Fibroblast of skin of right biceps (primary cell): ENCODE measurements at places on chromosomes 13 and 19.

DNA sequence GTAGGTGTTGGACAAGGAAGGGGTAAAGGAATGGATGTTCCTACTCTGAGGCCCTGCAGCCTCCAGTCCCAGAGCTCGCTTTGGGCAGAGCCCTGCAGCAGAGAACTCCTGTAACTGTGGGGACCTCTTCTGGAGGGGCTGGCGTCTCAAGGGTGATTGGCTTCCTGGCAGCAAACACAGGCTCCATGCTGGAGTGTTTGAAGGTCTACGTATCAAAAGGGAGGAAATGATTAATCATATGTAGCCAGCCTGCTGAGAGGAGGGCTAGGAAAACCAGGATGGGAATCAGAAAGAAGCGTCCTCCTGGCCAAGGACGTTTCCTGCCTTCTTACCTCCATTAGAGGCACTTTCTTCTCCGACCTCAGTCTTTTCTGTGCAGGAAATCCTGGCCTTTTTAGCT is 208.5 kb downstream of the TSHZ3 start:
- DNase-seq, result peak; percentile 92

DNA sequence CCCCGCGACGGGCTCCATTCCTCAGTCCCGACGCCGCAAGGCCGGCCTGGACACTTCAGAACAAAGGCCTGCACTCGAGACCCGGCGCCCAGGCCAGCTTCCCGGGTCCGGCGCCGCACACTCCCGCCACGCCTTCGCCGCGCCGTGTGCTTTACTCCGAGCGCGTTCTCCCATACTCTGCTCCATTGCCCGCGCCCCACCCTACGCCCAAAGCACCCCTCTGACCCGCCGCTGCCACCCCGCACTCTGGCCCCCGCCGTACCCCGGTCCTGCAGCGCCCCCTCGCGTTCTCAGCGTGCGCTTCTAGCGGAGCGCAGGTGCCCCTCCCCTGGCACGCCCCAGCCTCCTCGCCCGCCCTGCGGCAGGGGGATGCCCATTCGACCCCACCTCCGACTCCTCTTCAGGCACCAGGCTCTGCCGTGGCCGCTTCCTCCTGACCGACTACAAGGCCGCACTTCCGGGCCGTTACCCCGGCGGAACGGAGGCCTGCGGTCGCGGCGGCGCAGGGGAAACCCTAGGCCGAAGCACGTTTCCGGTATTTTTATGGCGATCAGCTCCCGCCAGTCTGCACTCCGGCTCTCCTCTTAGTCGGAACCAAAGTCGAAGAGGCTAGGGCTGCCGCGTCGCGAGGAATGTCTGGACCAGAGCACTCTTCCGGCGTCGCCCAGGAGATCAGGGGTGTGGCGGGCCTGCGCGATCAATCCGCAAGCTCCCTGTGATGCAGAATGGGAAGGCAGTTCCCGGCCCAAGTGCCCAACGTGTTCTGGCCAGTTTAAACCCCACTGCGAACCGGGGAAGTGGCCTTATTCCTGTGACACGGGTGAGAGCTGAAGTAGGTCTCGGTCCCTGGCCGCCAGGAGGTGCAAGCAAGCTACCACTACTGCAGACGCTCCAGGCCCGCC is at the start of gene ZBTB45:
Gene ZBTB45, minus strand, starts transcription at position 456 of the 902 bp plus-strand sequence. CDS start 2,137 bp downstream, outside the sequence.
- peak; percentile 98 for DNase-seq

DNA sequence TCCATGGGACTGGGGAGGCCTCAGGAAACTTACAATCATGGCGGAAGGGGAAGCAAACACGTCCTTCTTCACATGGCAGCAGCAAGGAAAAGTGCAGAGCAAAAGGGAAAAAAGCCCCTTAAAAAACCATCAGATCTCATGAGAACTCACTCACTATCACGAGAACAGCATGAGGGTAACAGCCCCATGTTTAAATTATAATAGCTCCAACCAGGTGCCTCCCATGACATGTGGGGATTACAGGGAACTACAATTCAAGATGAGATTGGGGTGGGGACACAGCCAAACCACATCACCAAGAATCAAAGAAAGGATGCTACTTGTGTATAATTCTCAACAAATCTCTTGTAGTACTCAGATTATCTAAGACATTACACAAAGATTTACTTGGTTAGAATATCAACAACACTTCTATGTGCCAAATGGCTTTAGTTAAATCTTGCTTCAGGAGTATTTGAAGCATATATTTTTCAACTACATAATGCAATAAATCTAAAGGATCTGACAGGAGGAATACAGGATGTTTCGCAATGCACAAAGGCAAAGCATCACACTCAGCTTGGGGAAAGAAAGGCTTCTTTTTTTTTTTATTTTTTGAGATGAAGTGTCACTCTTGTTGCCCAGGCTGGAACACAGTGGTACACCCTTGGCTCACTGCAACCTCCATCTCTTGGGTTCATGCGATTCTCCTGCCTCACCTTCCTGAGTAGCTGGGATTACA is 180.0 kb downstream of the LHFPL6 start:
- DNase-seq, result peak; percentile 17

DNA sequence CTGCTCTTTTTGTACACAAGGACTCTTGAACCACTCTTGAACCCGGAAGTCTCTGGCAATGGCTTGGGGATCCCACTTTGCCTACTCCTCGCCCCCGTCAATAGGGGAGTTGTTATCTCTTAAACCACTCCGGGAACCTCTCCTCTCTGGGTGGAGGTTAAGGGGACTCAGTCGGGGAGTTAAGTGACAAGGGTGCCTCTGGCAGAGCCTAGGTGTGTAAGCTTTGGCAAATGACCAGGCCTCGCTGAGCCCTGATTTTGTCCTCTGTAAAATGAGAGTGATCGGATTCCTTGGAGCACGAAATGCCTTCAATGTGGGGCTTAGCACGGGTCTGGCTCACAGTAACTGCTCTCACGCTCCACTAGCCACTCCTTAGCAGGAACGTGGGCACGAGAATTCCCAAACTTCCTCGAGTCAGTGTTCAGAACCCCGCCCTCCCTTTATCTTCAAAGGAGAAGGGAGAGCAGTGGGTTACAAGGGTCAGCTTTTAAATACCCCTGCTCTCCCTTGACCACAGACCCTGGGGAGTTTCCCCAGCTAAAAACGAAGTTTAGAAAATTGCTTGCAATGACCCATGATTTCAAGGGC is 193.3 kb downstream of the KATNAL1 start:
- no peak for DNase-seq

DNA sequence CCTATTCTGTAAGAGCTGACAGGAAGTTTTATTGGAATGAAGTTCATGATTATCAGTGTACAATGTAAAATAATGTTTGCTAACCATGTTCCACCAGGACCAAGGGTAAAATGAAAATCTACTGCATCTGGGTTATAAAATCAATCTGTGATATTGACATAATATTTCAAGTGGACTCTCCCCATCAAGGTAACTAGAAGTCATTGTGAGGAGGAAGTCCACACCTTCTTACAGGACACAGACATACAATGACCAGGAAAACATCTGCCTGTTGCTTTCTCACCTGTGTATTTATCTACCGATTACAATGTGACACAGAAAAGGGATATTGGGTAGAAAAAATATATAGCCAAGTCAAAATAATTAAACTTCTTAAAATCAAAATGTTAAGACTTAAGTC is 140.7 kb upstream of the RFC3 start:
- DNase-seq, result no peak

GRCh38 chr19:53388168-53388567 is 6.8 kb upstream of the ZNF765 start:
- no peak for DNase-seq

DNA sequence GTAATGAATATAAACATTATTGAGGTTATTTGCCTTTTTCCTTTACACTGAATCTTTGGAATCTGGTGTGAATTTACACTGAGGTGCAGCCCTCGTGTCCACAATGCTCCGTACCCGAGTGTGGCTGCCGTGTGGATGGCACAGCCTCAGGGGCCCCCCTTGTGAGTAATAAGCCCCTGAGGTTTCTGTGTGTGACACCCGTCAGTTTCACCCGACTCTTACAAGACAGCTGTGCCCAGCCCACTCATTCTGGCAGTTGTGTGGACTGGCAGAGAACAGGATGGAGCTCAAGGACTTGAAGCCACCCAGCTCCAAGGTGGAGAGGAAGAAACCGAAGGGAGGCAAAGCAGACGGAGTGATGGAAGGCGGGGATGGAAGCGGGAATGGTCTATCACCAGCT is 7.8 kb downstream of the PROZ start:
- DNase-seq, result no peak

- DNase-seq, result peak; percentile 96
Measured at GRCh38 chr19:30391554-30392551, 19.7 kb downstream of the ZNF536 start.

DNA sequence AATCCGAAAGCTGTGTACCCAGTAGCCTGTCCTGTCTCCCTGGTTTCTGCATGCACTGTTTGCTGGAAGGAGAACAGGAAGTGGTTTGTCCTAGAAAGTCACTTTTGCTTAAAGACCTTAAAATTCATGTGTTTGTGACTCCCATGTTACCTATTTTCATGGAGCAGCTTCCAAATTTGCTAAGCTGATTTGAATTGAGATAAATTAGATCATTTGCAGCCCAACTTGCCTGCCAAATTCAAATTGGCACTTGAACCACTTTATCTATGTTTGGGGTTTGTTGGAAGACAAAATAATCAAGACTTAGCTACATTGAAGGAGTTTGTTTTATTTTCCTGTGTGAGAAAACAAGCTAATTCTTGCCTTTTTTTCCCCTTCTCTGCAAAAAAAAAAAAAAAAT is 532.5 kb downstream of the DIAPH3 start:
- DNase-seq, result no peak

DNA sequence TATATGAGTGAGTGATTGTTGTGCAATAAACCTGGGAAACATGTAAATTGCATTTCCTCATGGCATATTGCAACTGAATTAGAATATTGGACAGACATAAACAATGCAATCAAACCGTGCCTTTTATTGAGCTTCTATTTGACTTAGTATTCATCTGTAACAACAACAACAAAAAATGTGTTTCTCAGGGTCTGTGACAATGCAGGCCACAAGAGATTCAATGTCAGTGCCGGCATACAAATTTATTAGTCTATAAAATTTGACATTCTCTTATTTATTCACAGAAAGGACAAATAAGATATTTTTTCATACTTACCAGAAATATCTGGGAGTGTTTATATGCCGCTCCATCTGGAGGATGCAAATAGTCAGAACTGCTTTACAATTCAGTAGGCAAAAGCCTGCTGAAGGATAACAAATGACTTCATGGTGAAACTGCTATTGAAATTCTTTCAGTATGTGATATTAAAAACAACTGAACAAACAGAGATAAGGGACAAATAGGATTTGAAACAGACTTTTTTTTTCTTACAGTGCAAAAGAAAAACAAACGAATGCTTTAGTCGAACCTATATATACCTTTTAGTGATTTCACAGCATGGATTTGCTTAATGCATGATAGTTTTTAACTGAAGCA is 77.2 kb downstream of the DACH1 start:
- DNase-seq, result no peak

GRCh38 chr13:21040120-21040826 is 21.1 kb downstream of the LATS2 start:
- DNase-seq, result no peak

DNA sequence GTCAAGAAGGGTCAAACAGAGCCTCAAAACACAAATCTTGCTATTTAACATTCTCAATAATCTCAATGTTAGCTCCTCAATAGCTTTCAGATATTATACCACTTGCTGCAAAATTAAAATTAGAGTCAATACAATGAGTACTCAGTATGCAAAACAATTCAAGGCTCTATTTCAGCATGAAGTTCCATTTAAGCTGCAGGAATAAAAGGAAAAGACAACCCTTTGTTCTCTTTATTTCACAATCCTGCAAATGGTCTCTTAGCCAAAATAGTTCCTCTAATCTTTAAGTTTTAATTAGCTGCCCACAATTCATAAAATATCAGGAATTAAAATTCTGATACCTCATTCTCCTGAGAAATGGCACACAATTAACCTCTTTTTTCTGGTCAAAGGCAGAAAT is 40.5 kb upstream of the DCT start:
- DNase-seq, result no peak

DNA sequence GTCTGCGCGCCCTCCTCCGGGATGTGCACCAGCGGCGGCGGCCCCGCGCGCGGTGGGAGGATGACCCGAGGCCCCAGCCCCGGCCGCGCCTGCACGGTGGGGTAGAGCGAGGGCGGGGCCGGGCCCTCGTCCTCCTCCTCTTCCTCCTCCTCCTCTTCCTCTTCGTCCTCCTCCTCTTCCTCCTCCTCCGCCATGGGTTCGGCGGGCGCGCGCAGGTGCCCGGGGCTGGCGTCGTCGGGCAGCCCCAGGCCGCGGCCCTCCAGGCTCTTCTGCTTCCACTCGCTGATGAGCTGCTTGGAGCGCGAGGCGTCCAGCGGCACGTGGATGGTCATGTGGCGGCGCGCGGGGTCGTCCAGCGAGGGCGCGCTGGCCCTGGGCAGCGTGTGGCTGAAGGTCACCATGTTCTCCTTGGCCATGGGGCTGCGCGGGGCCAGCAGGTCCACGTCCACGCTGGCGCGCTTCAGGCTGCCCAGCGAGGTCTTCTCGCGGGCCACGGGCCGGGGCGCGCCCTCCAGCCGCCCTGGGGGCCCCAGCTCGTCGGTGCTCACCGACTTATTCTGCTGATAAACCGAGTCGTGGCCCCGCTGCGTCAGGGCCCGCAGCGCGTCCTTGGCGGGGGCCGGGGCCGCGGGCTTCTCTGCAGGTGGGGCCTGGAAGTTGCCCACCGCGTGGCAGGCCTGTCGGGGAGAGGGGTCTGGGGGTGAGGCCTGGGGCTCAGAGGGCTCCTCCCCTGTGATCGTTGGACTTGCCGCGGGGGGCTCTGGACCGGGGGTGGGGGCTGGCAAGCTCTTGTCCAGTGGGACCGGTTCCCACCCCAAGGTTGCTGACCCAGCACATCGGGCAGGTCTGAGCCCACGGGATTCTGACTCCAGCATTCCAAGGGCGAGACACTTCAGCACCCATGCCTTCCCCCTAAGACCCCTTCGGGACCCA is 8.3 kb downstream of the PLPPR3 start:
- no peak for DNase-seq

- DNase-seq, result no peak
Measured at GRCh38 chr13:66714795-66715194, 515.3 kb downstream of the PCDH9 start.

- DNase-seq, result no peak
Measured at GRCh38 chr13:39273953-39274738, 235.9 kb downstream of the NHLRC3 start.

GRCh38 chr13:65763811-65764210 is 1466.3 kb downstream of the PCDH9 start:
- DNase-seq, result no peak

GRCh38 chr13:82458169-82458568 is 1424.1 kb downstream of the SLITRK1 start:
- no peak for DNase-seq

GRCh38 chr19:4851551-4852290 is 15.7 kb downstream of the PLIN3 start:
- peak; percentile 55 for DNase-seq

- no peak for DNase-seq
Measured at GRCh38 chr13:37741536-37741935, 128.0 kb downstream of the TRPC4 start.
